Heart left ventricle (tissue), 16 donors: ENCODE measurements at places on chromosomes 1 and 21. TPM values are rescaled to one million over a fixed set of nuclear protein-coding genes. Genes with fewer than 3 reads are reported as not detected.

GRCh38 chr1:202144402-202145067 lies at the start of gene ARL8A:
ARL8A (minus strand) TSS chr1:202144737; CDS start chr1:202144572, 165 bp downstream.
- peak; percentile 86 for DNase-seq

OR2AK2 gene
- not detected for total RNA-seq

GRCh38 chr1:12640958-12641272 lies 3.0 kb upstream of the AADACL4 start:
- no peak for DNase-seq

- no peak for DNase-seq
Observed at GRCh38 chr1:96927125-96927524, 205.5 kb downstream of the PTBP2 start.

TRAF3IP3 gene
- total RNA-seq = 10.6 TPM

SPAG17 gene
- 0.38 TPM for total RNA-seq

DNA sequence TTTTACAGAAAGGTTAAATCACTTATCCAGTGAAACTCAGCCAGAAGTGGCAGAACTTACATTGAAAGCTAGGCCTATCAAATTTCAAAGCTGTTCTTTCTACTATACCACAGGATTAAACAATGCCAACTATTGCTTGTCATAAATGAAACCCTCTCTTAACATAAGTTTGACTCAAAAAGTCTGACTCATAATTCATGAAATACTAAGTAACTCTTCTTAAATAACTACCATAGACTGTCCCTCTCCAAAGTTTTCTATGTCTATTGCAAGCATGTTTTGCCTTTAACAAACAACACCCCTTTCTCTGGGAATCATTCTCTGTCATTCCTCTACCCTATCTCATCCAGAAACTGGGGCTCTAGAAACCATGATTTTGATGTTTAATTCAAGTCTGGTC lies 109.5 kb upstream of the UBE2U start:
- no peak for DNase-seq

GRCh38 chr21:17823846-17824245 lies 4.7 kb upstream of the C21orf91 start:
- no peak for DNase-seq

COL11A1 gene
- not detected for total RNA-seq

S100A16 gene
- 45.4 TPM for total RNA-seq

GRCh38 chr1:101284622-101285218 lies 47.9 kb downstream of the S1PR1 start:
- DNase-seq = no peak

DNA sequence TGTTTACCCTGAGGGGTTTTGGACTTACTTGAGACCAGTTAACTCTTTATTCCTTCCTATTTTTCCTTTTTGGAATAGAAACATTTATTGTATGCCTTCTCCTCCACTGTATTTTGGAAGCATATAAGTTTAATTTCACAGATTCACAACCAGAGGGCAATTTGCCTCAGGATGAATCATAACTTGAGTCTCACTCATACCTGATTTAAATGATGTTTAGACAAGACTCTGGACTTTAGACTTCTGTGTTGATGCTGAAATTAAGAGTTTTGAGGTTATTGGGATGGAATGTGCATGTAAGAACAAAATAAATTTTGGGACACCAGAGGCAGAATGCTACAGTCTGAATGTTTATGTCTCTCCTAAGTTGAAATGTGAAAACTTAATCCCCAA lies 7.1 kb upstream of the ADAM30 start:
- DNase-seq = no peak
